Kasumi-1 (cell line): ENCODE measurements at places on chromosomes 3 and 15.

- DNase-seq: no peak
Observed at GRCh38 chr3:133159498-133160475, 121.6 kb downstream of the TMEM108 start.

GRCh38 chr3:158950178-158950901 lies 148.5 kb downstream of the MFSD1 start:
- no peak for DNase-seq

- no peak for DNase-seq
Observed at GRCh38 chr3:59334585-59334984, 284.8 kb upstream of the CFAP20DC start.

GRCh38 chr3:192303235-192303634 lies 424.1 kb downstream of the FGF12 start:
- no peak for DNase-seq

- no peak for DNase-seq
Observed at GRCh38 chr15:38307251-38307650, 54.6 kb downstream of the SPRED1 start.
